ENCODE measurements at places on chromosomes 4 and X. TPM values are rescaled to one million over a fixed set of nuclear protein-coding genes. Genes with fewer than 3 reads are reported as not detected.

The UCP1 gene
- total RNA-seq: 0.21 TPM

The CXCL1 gene
- 1.9 TPM for total RNA-seq

The GRIA2 gene
- total RNA-seq: not detected

DNA sequence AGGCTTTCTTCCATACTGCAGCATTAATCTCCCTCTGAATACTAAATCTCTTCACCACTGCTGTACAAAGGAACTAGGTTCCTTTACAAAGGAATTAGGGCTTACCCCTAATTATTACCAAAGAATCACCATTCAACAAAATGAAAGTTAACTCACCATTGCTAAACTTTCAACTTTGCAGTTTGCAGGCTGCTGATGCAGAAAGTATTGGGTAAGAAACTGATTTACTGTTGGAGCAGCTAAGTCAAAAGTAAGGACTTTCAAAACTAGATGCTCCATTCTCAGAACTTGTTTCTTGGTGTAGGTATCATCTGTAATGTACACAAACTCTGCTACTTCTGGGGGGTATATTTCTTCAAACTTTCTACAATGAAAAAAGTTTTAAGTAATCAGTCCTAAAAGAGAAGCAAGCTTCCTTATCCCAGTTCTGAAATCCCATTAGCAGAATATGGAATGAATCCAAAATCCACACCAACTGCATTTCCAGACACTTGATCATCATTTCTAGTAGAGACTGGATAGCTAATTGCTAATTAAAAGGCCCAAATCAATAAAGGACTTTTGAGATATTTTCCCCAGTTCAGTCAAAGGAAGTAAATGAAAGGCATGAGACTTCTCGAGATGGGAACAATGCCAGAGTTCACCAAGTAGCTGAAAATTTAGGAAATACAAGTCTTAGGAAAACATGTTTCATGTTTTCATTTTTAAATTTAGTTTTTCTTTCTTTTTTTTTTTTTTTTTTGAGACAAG lies 4.3 kb downstream of the CCNA2 start:
- H3K4me3 ChIP-seq: no peak overlapping the region
- peaks cover 11% of the 10 kb centered on the region for H3K4me1 ChIP-seq
- H3K27ac ChIP-seq: no peak overlapping the region
- peaks cover 80% of the 10 kb centered on the region for H3K36me3 ChIP-seq
- H3K27me3 ChIP-seq: no peaks in the 10 kb centered on the region
- DNase-seq: no peak

- H3K27ac ChIP-seq: no peak overlapping the region
- DNase-seq: no peak
- 0 out of 2 replicates have a peak, but pooled peaks cover 4% of the 10 kb centered on the region for H3K4me1 ChIP-seq
- no peaks in the 10 kb centered on the region for H3K36me3 ChIP-seq
- H3K4me3 ChIP-seq: no peak overlapping the region
- H3K27me3 ChIP-seq: no peaks in the 10 kb centered on the region
These were observed 104.7 kb upstream of the SMIM10 start for GRCh38 chrX:134886002-134886596.

- H3K4me3 ChIP-seq: no peak overlapping the region
- H3K4me1 ChIP-seq: peaks cover 8% of the 10 kb centered on the region
- H3K27me3 ChIP-seq: no peaks in the 10 kb centered on the region
- no peak for DNase-seq
- H3K27ac ChIP-seq: no peak overlapping the region
These were observed 166.6 kb upstream of the SLC7A11 start for GRCh38 chr4:138408758-138409157.

DNA sequence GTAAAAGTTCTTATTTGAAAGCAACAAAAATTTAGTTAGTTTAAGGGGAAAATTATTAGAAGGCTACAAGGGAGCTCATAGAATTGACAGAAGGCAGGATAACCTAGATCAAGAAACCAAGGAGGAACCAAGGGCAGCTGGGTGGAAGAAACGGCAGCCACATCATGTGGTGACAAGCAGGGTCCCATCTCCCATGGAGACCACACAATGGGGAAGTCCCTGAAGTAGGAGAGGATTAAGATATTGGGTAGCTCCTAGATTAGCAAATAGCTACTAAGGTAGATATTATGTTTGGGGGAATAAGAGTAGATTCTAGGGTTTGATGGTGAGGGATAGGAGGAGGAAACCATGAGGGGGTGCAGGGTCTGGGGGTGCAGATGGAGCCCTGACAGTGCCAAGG lies 48.0 kb upstream of the TMEM154 start:
- DNase-seq: no peak
- no peaks in the 10 kb centered on the region for H3K4me1 ChIP-seq
- H3K4me3 ChIP-seq: no peak overlapping the region
- H3K27ac ChIP-seq: no peak overlapping the region
- no peaks in the 10 kb centered on the region for H3K27me3 ChIP-seq
- no peaks in the 10 kb centered on the region for H3K36me3 ChIP-seq

DNA sequence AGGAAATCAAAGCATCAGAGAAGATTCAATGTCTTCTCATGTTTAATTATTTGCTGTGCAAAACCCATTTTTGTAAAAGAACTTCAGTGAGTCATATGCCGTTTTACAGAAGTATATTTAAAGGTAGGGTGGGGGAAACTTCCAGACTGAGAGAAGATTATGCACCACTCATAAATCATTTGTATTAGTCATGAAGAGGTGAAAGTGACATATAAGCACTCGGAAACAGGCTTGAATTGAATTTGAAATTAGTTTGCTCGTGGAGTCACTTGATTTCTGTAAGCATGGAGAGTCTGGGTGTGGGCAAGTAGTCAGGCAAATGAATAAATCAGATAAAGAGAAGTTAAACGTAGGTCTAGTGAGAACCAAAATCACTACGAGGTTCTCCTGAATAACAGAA lies 335.1 kb downstream of the ANK2 start:
- no peak overlapping the region for H3K27ac ChIP-seq
- no peak for DNase-seq
- H3K36me3 ChIP-seq: no peaks in the 10 kb centered on the region
- no peak overlapping the region for H3K4me3 ChIP-seq
- H3K4me1 ChIP-seq: no peaks in the 10 kb centered on the region

DNA sequence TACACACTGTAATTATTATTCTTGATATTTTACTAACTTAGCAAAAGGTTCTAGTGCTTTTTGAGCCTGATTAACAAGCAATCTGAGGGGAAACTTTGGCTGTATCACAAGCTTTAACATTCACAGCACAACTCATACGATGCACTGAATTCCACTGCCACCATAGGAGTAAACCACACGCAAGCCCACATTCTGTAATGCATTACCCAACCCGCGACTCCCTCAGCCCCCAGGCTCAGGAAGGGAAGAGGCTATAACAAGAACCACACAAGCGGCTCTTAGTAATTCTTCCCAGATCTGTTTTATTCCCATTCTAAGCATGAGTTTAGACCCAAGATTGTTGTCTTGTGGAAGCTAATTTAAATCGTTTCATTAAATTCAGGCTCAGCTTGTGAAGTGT lies 138.5 kb upstream of the TBL1X start:
- no peak overlapping the region for H3K4me3 ChIP-seq
- no peaks in the 10 kb centered on the region for H3K27me3 ChIP-seq
- no peak overlapping the region for H3K27ac ChIP-seq
- H3K4me1 ChIP-seq: no peaks in the 10 kb centered on the region
- no peaks in the 10 kb centered on the region for H3K36me3 ChIP-seq
- DNase-seq: no peak

DNA sequence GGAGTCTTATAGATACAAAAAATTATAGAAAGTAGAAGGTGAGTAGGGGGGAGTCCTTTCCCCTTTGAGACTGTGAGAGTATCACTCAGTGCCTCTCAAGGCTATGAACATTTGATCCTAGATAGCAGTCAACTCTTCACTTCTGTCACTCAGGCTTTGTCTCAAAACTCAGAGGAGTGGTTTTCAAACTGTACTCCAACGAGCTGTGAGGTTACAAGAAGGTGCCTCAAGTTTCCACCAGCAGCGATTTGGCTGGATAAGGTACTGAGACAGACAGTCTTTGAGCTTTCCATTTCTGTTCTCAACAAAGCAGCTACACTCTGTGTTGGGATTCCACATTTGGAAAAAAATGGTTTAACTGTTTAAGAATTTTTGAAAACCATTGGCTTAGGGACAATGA lies 48.0 kb upstream of the NDST3 start:
- no peak overlapping the region for H3K4me3 ChIP-seq
- no peaks in the 10 kb centered on the region for H3K27me3 ChIP-seq
- DNase-seq: no peak
- no peaks in the 10 kb centered on the region for H3K4me1 ChIP-seq
- no peak overlapping the region for H3K27ac ChIP-seq

DNA sequence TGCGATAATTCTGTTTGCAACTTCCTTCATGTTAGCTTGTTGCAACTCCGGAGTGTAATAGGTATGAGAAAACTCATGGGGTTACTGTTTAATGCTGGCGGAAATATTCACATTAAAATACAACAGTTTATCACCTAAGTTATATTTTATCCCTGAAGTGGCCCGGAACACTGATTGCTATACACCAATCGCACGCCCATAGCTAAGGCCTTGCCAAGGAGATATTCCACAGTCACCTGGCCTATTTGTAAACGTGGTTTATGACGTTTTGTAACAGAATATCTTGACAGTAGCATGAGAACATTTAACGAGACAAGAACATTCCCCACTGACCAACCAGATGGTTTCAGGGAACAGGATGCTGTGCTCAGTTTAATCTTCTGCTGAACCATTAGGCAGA lies 23.2 kb upstream of the FAM90A26 start:
- no peak overlapping the region for H3K4me3 ChIP-seq
- no peaks in the 10 kb centered on the region for H3K36me3 ChIP-seq
- H3K4me1 ChIP-seq: no peaks in the 10 kb centered on the region
- DNase-seq: no peak
- H3K27ac ChIP-seq: no peak overlapping the region
- H3K27me3 ChIP-seq: no peaks in the 10 kb centered on the region

GRCh38 chr4:40421839-40422708 lies 86.9 kb downstream of the CHRNA9 start:
- H3K27me3 ChIP-seq: no peaks in the 10 kb centered on the region
- no peak for DNase-seq
- no peak overlapping the region for H3K4me3 ChIP-seq

DNA sequence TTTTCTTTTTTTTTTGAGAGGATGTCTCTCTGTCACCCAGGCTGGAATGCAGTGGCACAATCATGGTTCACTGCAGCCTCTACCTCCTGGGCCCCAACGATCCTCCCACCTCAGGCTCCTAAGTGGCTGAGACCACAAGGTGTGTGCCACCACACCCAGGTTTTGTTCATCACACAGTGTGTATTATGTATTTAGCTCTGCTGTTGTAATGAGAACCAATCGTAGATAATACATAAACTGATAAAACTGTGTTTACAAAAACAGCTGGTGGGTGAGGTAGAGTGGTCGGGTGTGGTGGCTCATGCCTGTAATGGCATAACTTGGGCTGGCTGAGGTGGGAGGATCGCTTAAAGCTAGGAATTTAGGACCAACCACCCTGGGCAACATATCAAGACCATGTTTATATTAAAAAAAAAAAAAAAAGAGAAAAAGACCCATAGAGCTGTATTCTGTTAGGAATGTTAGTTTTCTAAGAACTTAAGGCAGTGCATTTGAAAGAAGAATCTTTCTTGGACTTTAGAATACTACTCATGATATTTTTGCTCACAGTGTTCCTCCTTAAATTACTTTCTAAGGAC lies 34.9 kb downstream of the POLR2B start:
- no peak overlapping the region for H3K27ac ChIP-seq
- peaks cover 56% of the 10 kb centered on the region for H3K36me3 ChIP-seq
- no peaks in the 10 kb centered on the region for H3K27me3 ChIP-seq
- H3K4me3 ChIP-seq: no peak overlapping the region

- no peaks in the 10 kb centered on the region for H3K36me3 ChIP-seq
- no peaks in the 10 kb centered on the region for H3K4me1 ChIP-seq
- no peak overlapping the region for H3K27ac ChIP-seq
- H3K27me3 ChIP-seq: no peaks in the 10 kb centered on the region
- H3K4me3 ChIP-seq: no peak overlapping the region
These were observed 85.2 kb upstream of the DCLK2 start for GRCh38 chr4:149993030-149993429.

- H3K4me3 ChIP-seq: no peak overlapping the region
- DNase-seq: peak; percentile 60
- H3K27ac ChIP-seq: no peak overlapping the region
- H3K4me1 ChIP-seq: 0 out of 2 replicates have a peak, but pooled peaks cover 8% of the 10 kb centered on the region
- H3K27me3 ChIP-seq: no peaks in the 10 kb centered on the region
These were observed 28.8 kb downstream of the NKX6-1 start for GRCh38 chr4:84470204-84470785.

DNA sequence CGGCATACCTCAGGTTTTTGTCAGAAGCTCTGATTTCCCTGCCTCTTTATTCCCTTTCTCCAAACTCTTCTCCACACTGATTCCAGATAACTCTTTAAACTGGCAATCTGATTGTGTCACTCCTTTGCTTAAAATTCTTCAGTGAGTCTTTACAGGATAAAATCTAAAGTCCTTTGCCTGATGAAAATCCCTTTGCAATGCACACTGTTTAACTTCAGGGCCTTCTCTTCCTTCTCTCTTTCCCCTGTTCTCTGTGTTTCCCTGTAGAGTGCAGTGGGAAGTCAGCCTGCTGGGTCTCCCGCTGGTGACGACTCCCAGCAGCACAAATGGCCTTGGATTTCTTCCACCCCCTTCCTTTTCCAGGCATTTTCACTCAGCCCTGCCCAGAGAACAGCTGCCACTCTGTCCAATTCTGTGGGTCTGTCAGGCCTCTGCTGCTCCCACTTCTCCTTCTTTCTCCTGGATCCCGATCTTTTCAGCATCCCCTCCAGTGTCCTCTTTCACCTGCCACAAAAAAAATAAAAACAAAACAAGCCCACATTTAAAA lies 189.9 kb upstream of the NWD2 start:
- H3K36me3 ChIP-seq: no peaks in the 10 kb centered on the region
- H3K27ac ChIP-seq: no peak overlapping the region
- no peak overlapping the region for H3K4me3 ChIP-seq
- peaks cover 23% of the 10 kb centered on the region for H3K4me1 ChIP-seq

- no peaks in the 10 kb centered on the region for H3K27me3 ChIP-seq
- H3K4me1 ChIP-seq: peaks cover 41% of the 10 kb centered on the region
- H3K36me3 ChIP-seq: no peaks in the 10 kb centered on the region
- no peak overlapping the region for H3K27ac ChIP-seq
- no peak overlapping the region for H3K4me3 ChIP-seq
- DNase-seq: no peak
These were observed 116.5 kb upstream of the TRIM2 start for GRCh38 chr4:153087671-153088194.

- peak overlapping the region; percentile 35 for H3K27ac ChIP-seq
- no peaks in the 10 kb centered on the region for H3K36me3 ChIP-seq
These were observed 79.4 kb downstream of the SYNPO2 start for GRCh38 chr4:118968005-118968404.

DNA sequence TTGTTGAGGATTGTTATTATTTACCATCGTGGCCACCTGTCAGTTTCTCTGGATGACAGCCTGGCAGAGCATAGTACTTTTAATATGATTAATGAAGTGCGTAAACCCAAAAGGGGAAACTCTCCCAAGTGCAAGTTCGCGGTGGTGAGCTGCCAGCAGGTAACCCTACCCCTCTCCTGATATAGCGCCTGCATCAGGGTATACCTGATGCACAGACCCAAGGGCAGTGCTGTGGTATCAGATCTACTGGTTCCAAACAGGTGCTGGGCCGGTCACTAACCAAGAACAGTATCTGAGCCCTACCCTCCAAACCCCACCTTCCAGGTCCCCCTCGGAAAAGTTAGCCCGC lies 1.6 kb downstream of the RNF150 start:
- no peak overlapping the region for H3K27ac ChIP-seq
- DNase-seq: peak; percentile 42
- H3K36me3 ChIP-seq: no peaks in the 10 kb centered on the region
- H3K27me3 ChIP-seq: peaks cover 25% of the 10 kb centered on the region
- peaks cover 25% of the 10 kb centered on the region for H3K4me1 ChIP-seq
